NCI-H510A (cell line): ENCODE measurements at places on chromosomes 11 and 22.

DNA sequence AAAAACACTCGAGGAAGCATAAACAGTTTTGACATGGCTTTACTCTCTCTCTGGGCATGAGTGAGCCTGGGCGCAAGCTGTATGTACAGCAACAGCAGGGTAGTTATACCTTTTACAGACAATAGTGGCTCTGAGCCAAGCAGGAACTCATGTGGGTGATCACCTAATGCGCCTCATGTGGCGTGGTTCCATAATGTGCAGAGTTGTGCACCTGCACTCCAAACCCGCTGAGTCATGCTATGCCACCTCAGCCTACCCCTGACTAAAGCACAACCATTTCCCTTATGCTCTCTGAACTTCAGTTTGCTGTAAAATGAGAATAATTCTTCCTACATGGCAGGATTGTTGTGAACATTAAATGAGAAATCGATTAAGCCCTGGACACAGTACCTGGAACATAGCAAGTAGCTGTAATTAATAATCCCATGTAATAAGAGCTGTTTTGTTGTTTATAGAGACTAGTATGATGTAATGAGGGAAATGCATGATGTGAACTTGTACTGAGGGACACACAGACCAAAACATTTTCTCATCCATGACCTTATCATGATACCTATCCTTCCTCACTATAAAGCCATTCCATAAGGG, 71.6 kb downstream of the CCDC34 start:
- no peak for DNase-seq

DNA sequence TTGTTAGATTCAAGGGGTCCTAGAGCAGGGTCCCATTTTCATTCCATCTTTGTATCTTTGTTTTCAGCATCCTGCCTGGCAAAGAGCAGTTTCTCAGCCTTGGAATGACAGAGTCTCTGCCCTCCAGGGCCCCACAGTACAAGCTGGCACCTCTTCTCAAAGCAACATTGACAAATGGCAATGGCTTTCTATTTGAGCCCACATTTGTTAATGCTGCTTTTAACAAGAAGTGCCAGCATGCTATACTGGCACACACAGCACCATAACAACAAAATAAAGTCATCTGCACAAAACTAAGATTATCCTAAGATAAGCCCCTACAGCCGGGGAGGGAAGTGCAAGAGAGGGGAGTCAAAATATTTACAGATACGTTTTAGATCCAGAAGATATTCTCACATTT, 309.7 kb upstream of the C11orf87 start:
- no peak for DNase-seq

GRCh38 chr11:11574373-11575287, 47.2 kb downstream of the GALNT18 start:
- DNase-seq, result no peak

DNA sequence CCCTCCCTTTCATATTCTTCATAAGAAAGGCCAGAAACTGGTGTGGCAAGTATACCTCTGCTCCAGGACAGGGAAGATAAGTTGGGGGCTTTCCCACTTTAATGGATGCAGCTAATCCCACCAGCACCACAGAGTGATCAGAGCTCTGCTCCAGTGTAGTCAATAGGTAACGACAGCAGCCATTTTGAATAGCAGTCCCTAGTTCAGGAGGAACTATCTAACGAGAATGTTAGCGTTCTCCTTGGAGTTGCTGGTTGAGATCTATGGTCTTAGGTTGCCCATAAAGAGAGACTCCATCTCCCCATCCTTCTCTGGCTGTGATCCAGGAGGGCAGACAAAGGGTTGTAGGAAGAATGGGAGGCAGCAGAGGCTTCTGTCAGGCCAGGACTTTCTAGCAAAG, 64.0 kb upstream of the CCDC90B start:
- no peak for DNase-seq

DNA sequence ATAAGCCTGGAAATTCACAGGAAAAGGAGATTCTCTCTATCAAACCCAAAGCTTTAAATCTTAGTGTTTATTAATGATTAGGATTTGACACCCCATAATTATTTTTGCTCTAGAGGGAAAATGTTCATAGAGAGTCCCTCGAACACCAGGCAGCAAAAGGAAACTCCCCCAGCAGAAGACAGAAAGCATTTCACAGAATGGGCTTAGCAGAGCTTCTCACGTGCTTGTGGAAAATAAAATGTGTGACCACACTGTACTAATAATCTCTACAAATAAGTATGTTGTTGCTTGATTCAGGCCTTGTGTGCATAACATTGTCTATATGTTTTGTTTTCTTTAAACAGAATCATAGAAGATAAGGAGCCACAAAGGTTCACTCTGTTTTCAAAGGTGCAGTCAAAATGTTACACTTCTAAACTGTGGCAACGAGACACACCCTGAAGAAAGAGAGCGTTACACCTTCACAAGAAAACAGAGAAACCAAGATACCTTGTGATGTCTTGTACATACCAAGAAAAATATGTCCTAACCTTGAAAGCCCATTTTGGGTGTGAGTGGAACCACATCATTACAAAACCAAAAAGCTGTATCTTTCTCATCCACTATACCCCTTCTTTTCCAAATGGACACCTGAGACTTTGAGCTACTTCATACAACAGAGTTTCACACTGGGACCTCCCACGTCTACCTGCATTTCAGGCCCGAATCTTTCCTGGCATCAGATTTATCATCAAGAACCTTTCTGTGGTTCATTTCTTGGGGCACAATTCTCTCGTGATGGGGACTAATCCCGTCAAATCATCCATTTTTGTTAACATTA, 282.5 kb downstream of the ETS1 start:
- no peak for DNase-seq

DNA sequence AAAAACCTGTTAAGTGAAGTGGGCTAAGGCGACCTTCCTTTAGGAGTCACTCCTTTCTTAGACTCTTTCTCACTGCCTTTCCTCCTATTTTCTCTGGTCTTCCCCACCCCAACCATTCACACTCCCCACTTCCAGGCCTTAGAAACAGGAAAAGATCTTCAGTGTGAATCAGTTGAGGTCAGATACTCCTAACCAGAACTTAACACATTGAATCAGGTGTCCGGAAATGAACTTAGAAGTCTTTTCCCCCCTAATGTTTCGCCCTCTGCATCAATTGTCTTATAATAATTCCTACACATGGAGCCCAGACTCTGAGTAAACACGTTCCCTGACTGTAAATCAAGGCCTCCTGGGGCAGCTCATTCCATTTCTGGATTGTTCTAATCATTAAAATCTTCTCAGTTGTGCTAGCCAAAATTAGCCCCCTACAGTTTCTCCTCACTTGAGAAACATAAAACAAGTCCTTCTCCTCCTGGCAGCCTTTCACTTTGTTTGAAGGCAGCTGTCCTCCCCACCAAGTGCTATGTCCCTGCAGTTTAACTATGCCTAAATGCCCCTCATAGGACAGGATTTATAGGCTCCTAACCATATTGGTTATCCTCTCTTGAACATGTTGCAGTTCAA, 32.7 kb upstream of the USP47 start:
- DNase-seq, result no peak

- DNase-seq, result peak; percentile 38
Measured at GRCh38 chr11:94768602-94769541, 716 bp downstream of the AMOTL1 start.

DNA sequence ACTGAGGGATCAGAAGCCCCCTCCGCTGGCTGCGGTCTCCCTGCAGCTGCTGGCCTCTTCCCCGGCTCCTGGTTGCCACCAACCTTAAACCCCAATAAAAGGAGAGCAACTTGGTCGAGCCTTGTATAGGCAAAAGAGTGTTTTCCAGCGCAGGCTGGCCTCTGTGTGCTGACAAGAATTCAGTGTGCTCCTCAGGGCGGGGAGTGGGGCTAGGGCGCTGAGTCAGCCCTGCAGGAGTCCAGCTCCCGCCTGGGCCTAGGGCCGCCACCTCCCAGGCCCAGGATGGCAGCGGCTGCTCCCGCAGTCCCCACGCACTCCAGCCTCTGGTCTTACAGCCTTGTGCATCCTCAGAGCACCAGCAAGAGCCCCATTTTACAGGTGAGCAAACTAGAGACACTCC, at the start of gene SHISAL1:
TSS of gene SHISAL1 (minus strand) at position 186 of the 400 bp plus-strand sequence. CDS start 12,006 bp downstream, outside the sequence.
- no peak for DNase-seq

- DNase-seq, result no peak
Measured at GRCh38 chr11:95443386-95443785, 212.4 kb upstream of the SESN3 start.

GRCh38 chr11:88398372-88398771, 60.8 kb upstream of the CTSC start:
- DNase-seq, result no peak

GRCh38 chr22:24994070-24994763, 41.7 kb downstream of the KIAA1671 start:
- DNase-seq, result peak; percentile 75

GRCh38 chr11:78127403-78127802, 12.0 kb downstream of the ALG8 start:
- DNase-seq, result no peak

- no peak for DNase-seq
Measured at GRCh38 chr11:92236856-92237255, 12.2 kb downstream of the FAT3 start.

GRCh38 chr11:1870721-1871466, 18.0 kb downstream of the LSP1 start:
- DNase-seq, result no peak

DNA sequence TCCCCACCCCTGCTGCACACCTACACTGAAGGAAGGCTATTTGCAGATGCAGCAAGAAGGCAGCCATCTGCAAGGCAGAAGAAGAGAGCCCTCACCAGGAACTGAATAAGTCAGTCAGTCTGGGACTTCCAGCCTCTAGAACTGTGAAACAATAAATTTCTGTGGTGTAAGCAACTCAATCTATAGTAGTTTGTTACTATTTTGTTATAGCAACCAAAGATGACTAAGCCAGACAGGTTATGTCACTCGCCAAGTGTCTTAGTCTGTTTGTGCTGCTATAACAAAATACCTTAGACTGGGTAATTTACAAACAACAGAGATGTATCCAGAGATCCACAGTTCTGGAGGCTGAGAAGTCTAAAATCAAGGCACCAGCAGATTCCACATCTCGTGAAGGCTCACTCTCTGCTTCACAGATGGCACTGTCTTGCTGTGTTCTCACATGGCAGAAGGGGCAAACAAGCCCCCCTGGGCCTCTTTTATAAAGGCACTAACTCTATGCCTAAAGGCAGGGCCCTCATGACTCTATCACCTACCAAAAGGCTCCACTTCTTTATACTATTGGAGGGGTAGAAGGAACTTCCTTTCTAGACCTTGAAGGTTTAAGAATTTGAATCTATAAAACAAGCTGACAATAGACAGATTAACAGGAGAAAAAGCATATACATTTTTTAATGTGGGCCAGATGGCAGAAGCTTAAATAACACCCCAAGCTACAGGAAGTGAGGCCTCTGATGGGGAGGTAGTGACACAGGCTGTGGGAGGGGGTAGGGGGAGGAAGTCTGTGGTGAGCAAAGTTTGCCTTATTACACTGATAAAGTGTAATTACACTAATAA, 12.3 kb downstream of the APOL6 start:
- DNase-seq, result no peak

GRCh38 chr11:119384332-119384731, 2.8 kb upstream of the USP2 start:
- no peak for DNase-seq

GRCh38 chr22:46686221-46687047, 51.6 kb downstream of the CERK start:
- DNase-seq, result no peak

DNA sequence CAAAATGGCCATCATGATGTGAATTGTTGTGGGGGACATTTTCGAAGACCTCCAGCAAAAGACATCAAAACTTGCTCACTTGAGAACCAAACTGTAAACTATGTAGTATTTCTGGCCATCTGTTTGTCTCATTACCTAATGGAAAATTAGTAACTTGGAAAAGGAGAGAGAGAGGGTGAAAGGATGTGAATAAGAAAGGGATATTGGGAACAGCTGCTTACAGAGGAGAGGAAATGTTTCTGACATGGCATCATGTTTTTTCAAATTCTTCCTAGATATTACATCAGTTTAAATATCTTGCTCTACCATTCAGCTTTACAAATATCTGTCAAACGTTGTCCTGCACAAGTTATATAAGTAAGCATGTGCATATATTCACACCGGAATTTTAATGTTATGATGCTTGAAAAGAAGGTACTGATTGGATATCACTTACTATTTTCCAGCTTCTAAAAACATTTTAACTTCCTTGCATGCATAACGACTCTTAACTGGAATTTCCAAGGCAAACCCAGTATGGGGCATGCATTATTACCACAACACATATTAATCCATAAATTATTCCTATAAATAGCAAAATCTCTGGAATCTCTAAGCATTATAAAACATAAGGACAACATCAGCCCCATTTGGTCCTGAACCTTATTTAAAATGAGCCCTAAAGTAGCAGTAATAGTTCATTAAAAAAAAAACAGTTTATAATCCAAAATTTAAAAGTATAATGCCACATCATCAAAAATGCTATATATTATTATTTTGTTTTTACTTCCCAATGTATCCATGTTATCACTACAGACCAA, 20.0 kb downstream of the GUCY1A2 start:
- no peak for DNase-seq

DNA sequence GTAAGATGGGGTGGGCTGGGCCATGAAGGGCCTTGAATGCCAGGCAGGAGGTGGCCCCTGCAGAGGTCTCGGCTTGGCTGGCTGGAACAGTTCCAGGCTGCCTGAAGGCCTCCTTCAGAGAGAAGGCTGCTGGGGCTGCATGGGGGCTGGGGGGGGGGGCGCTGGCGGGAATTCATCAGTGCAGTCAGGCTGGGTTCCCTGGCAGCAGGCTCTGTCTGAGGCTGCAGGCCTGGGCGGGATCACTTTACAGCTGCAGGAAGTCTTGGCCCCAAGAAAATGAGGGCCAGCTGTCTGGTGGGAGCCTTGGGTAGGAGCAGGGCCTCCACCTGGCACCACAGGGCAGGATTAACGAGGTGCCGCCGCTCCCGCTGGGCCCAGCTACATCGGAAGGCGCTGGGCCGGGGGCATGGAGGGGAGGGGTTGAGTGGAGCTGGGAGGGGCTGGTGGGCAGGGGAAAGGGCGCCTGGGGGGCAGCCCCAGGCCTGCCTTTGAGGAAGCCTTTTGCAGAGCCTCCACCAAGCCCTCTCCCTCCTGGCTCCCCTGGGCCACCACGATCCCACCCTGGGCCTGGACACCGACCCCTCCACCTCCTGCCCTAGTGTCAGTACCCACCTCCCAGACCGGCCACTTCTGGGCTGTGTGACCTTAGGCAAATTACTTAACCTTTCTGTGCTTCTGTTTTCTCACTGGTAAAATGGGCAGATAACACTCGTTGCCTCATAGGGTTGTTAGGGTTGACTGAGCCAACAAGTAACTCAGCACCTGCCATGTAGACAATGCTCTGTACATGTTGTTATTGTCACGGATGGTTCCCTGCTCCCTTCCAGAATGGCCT, 31.0 kb upstream of the HMOX1 start:
- peak; percentile 32 for DNase-seq

GRCh38 chr22:27597703-27598444, 203.7 kb downstream of the MN1 start:
- DNase-seq, result no peak
